Stimulated activated CD4-positive, alpha-beta T cell treated with anti-CD3 and anti-CD28 coated beads, Interleukin-1b, Interleukin-23, amount 100 ng/mL, for 1 hour (primary cell): ENCODE measurements at places on chromosomes 11 and 22.
A peak's percentile ranks its signal among the peaks of the same experiment; 100 is the strongest.

- no peak for DNase-seq
Observed at GRCh38 chr11:9852465-9852864, 188.6 kb downstream of the SWAP70 start.

DNA sequence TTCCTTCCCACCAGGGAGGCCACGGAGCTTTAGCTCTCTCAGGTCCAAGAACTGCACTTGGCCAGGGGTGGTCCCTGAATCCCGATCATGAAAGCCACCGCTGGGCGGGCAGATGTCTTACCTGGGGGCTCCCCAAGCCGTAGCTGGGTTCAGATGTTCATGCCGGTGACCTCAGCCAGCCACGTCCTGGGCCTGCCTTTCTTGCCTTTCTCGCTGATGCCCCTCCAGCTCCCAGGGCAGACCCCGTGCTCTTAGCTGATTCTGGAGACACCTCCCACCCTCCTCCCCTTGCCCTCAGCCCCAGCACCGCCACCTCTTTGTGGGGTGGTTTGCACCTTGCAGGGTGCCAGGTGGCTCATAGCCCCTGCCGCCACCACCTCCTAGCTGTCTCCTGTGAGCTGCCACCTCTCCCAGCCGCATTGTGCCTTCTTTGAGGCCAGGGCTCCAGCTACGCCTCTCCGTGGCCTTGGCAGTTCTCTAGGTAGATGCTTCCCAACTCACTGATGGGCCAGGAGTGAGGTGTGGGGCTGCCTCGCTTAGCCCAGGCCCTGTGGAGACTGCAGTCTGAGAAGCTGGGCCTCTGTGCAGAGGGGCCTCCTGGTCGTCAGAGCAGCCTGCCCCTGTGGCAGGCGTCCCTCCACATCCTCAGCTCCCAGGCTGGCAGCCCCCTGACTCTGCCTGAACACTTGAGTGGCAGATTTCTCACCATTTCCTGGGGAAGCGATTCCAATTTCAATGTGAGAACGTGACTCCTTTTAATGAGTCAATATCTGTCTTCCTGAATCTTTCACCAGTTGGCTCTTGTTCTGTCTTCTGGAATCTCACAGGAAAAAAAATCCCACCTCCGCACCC is 97.6 kb upstream of the B3GAT1 start:
- no peak for DNase-seq

DNA sequence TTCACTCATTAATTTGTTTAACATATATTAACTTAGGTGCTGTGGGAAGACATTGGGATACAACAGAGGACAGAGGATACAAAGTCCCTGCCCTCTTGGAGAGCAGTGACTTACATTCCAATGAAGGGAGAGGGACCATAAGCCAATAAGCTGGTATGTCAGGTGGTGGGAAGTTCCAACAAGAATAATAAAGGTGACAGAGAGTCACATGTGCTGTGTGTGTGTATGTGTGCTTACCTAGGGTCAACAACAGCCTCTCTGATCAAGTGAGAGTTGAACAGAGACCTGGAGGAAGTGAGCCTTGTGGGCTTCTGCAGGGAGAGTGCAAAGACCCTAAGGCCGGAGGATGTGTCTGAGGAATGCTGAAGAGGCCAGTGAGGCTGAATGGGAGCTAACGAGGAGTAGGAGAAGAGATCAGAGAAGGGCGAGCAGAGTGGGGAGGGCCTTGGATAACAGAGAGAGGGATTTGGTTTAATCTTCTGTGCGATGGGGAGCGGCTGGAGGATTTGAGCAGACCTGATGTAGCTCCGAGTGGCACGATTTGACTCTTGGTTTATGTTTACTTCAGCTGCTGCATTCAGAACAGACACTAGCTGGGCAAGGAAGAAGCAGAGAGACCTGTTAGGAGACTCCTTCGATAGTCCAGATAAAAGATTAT is 35.3 kb downstream of the MAP6 start:
- DNase-seq = no peak

DNA sequence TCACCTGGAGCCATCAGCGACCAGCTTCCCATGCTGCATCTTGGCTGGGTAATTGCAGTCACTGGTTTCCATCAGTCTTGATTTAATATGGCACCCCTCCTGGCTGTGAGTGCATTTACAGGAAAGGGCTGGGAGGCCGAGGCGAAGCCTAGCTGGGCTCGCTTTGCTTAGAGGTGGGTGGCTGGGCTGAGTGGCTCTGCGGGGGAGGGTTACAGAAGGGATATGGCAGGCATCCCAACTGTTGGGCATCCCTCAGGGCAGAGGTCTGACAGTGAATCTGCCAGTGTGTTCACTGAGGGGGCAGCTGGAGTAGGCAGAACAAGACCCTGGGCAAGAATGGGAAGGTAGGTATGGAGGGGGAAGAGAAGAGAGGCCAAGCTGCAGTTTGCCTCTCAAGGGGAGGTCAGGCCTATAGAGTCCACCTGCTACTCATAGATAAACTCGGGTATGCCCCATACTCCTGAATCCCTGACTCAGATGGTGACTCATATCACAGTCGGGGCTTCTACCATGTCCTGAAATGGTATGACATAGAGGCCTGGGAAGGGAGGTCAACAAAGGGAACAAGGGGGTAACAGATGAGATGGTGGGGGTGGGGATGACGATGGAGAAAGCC is 77.5 kb upstream of the PHOX2A start:
- DNase-seq = no peak

- DNase-seq = peak; percentile 6
Observed at GRCh38 chr11:73242251-73243092, 24.4 kb downstream of the P2RY2 start.

GRCh38 chr11:6234387-6235107 is at the start of gene FHIP1B:
TSS of gene FHIP1B (minus strand) at chr11:6234636. CDS start at chr11:6224516, 10,120 bp downstream.
- DNase-seq = peak; percentile 94

- DNase-seq = no peak
Observed at GRCh38 chr11:27159335-27159679, 118.7 kb downstream of the BBOX1 start.

GRCh38 chr22:28903080-28903479 is 19.7 kb downstream of the ZNRF3 start:
- DNase-seq = no peak

GRCh38 chr11:59197991-59198390 is 14.7 kb downstream of the MPEG1 start:
- DNase-seq = no peak

DNA sequence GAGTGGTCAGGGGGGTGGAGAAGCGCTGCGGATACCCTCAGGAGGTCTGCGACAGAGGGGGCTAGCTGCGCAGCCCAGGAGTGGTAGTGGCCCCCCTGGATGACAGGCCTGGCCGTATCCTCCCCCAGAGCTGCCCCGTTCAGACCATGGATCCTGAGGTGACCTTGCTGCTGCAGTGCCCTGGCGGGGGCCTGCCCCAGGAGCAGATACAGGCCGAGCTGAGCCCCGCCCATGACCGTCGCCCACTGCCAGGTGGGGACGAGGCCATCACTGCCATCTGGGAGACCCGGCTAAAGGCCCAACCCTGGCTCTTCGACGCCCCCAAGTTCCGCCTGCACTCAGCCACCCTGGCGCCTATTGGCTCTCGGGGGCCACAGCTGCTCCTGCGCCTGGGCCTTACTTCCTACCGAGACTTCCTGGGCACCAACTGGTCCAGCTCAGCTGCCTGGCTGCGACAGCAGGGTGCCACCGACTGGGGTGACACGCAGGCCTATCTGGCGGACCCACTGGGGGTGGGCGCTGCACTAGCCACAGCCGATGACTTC is 505 bp downstream of the NUDT22 start:
- no peak for DNase-seq

DNA sequence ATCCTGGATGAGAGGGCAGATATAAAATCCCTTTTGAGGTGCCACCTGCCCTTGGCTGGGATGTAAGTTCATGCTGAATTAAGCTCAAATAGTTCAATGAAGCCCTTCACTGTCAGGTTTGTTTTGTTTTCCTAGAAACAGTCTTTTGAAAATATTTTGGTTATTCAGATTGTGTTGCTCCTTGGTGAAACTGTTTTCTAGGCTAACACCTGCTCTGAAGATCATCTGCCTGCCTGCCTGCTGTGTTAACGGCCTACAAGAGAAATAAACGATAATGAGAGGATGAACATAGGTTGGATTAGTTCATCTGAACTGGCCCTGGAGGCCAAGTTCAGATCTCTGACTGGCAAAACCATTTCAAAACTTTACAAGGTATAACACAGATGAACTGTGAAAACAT is 67.4 kb downstream of the ZBTB44 start:
- DNase-seq = no peak
